ENCODE measurements at places on chromosomes 16 and 17.
A peak's percentile ranks its signal among the peaks of the same experiment; 100 is the strongest.

DNA sequence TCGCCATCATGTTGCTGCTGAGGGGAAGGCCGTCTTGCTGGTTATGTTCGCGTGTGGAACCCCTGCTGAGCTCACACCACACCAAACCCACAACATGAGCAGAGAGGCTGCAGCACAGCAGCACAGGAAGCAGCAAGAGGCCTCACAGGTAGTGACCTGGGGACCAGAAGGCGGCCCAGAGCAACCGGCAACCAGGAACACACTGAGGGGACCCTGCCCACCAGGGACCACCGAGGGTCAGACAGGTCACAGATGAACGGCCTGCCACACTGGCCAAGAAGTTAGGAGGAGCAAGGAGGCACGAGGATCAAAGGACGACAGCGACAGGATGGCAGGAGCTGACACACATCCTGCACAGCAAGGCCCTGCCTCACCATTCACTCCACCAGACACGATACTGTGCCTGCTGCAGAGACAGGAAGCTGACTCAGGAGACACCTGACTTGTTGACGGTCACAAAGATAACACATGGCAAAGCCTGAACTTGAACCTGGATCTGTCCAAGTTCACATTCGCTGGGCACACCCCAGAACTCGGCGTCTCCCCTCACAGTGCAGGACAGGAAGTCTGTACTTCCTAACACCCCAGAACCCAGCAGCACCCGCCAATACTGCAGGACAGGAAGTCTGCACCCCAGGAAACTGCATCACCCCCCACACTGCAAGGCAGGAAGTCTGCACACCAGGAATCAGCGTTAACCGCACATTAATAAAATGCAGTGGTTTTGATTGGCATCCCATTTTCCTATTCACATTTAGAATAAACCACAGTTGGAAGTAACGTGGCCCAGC, 98.5 kb downstream of the ZNF778 start:
- DNase-seq: peak; percentile 48

GRCh38 chr17:36813957-36814563, 123.2 kb upstream of the LHX1 start:
- no peak for DNase-seq

DNA sequence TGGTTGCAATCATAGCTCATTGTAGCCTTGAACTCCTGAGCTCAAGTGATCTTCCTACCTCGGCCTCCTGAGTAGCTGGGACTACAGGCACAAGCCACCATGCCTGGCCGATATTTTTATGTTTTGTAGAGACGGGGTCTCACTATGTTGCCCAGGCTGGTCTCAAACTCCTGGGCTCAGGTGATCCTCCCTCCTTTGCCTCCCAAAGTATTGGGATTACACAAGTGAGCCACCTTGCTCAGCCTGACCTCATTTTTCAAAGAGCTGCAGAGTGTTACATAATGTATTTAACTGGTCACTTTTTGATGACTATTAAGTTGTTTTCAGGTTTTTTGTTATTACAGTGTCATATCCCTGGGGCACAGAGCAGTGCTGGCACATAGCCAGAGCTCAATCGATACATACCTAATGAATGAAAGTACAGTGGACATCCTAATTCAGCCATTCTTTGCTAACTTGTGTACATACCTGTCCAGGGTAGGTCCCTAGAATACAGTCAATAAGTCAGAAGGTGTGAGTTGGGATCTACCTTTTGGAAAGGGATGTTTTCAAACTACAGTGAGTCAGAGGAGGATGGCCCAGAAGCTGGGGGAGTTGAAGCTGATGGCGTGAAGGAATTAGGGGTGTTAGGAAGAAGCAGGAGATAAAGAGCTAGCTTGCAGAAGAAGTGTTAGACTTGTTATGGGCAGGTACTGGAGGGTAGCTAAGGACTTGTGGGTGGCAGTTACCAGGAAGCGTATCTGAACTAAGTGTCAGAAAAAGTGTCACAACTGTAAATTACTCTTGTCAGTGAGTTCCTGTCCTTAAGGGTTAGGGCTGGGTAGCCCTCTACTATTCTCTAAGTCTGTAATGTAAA, 20.1 kb upstream of the CYLD start:
- DNase-seq: no peak

- DNase-seq: no peak
These were observed 74.8 kb downstream of the USP31 start for GRCh38 chr16:23074423-23074822.

Data from HS-27A (cell line).